ENCODE measurements at places on chromosomes 2 and 18.

DNA sequence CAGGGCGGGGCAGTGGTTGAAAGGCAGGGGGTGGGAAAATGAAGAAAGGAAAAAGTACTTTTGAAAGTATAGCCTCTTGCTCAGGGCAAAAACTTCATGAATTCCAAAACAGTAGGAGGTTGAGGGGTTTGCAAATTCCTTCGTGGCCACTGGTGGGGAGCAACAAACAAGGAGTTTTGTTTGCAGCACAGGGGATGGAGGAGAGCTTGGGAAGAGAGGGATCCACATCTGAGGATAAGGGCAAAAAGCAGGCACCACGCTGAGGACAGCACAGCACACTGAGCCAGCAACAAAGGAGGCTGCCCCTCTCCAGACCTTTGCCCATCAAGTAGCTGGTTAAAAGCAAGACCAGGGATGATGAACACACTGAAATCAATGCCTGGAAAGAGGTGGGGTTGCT is 148.9 kb downstream of the TCF4 start:
- DNase-seq = no peak

DNA sequence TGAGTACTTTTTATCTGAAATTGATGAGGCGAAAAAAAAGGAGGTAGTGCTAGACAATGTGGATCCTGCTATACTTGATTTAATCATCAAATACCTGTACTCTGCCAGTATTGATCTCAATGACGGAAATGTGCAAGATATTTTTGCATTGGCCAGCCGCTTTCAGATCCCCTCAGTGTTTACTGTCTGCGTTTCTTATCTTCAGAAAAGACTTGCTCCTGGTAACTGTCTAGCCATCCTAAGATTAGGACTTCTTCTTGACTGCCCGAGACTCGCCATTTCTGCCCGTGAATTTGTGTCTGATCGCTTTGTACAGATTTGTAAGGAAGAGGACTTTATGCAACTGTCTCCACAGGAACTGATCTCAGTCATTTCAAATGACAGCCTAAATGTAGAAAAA is 453 bp downstream of the KLHL41 start:
- DNase-seq = no peak

GRCh38 chr2:17162713-17163112 is 355.5 kb downstream of the RAD51AP2 start:
- DNase-seq = no peak

GRCh38 chr2:26462511-26463243 is 15.2 kb downstream of the OTOF start:
- no peak for DNase-seq

GRCh38 chr2:230781130-230781797 is 68.6 kb downstream of the CAB39 start:
- DNase-seq = no peak

GRCh38 chr2:189252991-189253675 is 73.6 kb upstream of the COL5A2 start:
- no peak for DNase-seq

DNA sequence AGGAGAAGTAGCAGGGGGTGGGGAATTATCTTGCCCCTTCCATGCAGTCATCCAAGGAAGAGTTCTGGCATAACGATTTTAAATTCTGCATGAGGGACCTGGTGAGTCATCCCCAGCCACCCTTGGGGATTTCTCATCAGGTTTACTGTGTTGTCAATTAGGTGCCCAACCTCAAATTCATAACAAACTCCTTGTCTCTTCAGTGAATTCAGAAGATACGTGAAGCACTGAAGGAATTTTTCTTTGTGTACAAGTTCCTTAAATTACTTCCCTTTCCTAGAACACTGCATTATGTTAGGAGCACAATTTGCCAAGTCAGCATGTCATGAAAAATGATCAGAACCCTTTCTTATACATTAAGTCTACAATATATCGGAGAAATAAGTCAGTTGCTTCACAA is 70.8 kb upstream of the NOSTRIN start:
- DNase-seq = no peak

Measured in AG04449 (cell line).